ENCODE measurements at places on chromosomes 5 and 9.

DNA sequence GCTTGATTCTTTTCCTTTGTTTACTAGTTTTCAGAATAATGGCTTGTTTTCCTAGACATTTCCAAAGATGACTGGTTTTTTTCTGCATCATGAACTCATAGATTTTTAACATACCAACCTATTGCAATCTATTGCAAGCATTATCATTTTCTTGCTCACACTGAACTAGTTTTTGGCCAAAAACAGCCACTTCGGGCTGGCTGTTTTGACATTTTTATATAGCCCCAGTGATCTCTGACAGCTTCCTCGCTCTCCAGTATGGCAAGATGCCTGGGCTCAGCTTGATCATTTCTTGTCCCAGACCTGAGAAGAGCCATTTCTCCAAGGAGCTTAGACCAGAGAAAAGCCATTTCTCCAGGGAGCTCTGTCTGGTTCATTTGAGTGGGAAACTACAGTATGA lies 94.3 kb upstream of the MAMDC2 start:
- no peak for DNase-seq

DNA sequence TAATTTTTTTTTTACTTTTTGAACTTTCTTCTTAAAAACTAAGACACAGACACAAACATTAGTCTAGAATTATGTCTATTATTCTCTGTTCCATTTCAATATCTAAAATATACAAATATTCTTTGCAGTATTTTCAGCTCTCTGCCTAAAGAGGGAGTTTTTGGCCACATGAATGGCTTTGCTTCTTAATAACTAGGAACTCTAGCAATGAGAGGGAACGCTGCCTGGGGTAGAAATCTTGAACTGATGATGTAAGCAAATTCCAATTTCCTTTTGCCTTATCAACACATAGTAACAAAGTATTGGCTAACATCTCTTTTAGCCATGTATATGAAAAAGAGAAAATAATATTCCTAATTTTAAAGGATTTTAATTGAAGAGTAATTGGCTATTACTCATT lies 51.9 kb downstream of the SLC25A46 start:
- DNase-seq, result no peak

DNA sequence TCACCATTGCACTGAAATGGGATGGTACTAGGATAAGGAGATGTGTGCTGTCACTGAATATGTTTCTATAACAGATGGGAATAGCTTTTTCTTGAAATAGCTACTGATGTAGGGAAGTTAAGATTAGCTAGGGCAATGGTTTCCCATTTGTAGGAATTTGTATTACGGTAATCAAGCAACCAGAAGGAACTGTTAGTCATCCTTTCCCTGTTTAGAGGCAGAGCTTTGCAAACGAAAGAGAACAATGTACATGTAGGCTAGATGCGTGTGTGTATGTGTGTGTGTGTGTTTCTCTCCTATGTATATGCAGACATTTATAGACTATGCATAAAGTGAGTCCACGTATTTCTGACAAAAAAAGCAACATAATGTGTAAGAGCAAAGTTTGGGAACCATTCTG lies 171.9 kb upstream of the GRIA1 start:
- no peak for DNase-seq

DNA sequence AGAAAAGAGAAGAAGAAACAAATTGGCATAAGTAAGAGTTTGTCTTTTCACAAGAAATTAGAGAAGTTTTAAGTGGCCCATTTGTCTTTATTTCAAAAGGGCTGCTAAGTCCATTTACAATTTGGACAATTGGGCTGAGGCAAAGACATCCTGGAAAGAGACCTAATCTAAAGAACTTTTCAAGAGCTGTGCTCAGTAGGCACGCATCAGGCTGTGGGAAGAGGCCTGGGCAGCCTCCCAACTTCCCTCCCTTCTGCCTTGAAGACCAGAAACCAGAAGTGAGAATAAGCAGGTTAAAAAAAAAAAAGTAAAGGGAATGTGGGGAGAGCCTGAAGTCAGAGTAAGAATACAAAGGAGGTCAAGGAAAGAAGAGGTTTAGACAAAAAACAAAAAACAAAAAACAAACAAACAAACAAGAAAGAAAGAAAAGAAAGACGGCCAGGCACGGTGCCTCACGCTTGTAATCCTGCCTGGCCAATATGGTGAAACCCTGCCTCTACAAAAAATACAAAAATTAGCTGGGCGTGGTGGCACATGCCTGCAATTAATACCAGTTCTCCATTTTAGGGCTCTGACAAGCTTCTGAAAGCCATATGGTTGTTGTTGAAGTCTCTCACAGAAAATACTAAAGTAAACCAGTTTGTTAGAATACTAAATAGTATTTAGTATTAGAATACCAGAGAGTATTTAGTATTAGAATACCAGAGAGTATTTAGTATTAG lies 48.0 kb upstream of the CEP78 start:
- DNase-seq, result no peak

- no peak for DNase-seq
Measured at GRCh38 chr9:84953797-84954705, 284.5 kb downstream of the NTRK2 start.

GRCh38 chr5:128135286-128135685 lies 51.7 kb downstream of the SLC12A2 start:
- DNase-seq, result no peak

- DNase-seq, result no peak
Measured at GRCh38 chr5:170315154-170315553, 17.6 kb upstream of the LCP2 start.

DNA sequence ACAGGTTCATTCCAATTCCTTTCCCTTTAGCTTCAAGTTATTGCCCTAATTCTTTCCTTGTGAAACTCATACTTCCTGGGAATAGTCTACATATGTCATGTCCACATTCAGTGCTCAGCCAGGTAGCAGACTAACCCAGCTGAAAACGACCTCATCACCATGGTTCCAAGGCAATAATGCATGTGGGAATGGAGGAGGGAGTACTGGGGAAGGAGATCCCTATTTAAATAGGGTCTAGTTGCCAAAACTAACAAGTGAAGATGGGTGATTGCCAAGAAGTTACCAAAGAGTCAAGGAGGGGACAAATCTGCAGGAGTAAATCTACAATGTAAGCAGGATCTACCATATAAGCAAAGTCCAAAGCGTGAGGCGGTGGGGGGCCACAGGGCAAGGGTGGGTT lies 47.3 kb upstream of the MCTP1 start:
- DNase-seq, result no peak

GRCh38 chr5:158876263-158876942 lies 223.3 kb downstream of the EBF1 start:
- no peak for DNase-seq

DNA sequence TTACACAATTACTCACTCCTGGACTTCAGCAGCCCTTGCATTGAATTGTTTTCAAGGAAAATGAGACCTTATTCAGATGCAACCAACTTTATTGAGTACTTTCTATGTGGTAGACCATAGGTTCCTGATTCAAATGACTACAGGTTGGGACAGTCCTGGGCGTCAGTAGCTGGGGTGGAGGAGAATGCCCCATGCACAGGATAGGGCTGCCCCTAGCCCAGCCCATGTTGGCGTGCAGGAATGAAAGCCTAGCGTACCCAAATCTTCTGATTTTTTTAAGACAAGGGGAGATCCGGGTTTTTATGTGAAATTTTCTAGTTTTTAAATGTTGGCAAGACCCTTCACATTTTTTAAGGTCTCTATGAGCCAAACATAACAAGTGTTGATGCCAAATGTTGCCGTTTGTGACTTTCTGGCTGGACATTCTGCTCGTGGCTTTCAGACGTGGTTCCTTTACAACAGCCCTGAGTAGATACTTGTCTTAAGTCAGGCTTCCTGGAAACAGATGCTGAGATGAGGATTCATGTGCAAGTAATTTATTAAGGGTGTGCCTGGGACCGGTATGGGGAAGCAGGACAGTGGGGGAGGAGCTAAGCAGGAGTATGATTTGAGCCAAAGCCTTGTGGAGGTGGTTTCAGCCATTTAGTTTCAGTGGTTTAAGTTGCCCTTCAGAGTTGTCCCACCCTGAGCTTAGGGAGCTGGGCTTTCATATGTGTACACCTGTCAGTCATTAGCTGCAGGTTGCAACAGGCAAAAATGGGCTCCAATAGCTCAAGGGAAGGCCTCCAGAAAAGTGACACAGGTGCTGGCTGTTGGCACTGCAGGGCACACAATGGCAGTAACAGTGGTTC lies 154.1 kb downstream of the NTRK2 start:
- DNase-seq, result no peak

GRCh38 chr9:101578378-101578777 lies 16.4 kb downstream of the PPP3R2 start:
- no peak for DNase-seq

- no peak for DNase-seq
Measured at GRCh38 chr9:15942831-15943424, 390.1 kb downstream of the CCDC171 start.

GRCh38 chr9:35519692-35520363 lies 29.9 kb downstream of the RUSC2 start:
- DNase-seq, result no peak

DNA sequence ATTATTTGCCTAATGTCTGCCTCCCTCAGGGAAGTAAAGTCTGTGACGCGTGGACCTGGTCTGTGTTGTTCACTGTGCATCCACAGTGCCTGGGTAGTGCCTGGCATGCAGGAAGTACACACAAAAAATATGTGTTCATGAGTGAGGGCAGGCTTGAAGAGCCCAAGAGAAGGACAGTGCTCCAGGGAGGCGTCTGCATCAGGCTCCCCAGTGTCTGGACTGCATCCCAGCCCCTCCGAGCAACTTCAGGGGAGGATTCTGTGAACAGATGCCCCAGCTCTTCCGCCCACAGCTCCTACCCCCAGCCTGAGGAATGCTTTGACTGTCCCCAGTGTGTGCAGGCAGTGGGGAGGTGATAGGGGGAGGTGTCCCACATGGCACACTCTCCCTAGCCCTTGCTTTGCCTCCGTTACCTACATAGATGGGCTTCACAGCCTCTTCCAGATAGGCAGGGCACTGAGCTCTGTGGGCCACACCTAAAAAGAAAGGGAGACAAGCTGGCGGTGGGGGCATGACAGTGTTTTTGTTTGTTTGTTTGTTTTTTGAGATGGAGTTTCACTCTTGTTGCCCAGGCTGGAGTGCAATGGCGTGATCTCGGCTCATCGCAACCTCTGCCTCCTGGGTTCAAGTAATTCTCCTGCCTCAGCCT lies 25.4 kb downstream of the IRF1 start:
- DNase-seq, result no peak

DNA sequence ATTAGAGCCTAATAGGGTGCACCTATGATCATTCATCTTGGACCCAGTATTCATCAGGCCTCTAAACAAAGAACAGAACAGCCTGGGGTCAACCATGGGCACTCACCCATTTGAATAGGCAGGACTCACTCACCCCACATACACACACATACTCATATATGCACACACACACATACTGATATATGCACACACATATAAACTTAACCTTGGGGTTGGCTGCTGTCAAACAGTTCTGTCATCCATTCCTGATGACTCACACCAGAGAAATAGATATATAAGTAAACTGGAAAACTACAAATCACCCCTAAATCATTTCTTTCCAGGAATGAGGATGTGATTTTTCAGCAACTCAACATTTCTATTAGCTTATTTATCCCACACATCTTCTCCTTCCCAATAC lies 51.3 kb downstream of the ARL15 start:
- no peak for DNase-seq
